ENCODE measurements at places on chromosomes 3 and 15.

DNA sequence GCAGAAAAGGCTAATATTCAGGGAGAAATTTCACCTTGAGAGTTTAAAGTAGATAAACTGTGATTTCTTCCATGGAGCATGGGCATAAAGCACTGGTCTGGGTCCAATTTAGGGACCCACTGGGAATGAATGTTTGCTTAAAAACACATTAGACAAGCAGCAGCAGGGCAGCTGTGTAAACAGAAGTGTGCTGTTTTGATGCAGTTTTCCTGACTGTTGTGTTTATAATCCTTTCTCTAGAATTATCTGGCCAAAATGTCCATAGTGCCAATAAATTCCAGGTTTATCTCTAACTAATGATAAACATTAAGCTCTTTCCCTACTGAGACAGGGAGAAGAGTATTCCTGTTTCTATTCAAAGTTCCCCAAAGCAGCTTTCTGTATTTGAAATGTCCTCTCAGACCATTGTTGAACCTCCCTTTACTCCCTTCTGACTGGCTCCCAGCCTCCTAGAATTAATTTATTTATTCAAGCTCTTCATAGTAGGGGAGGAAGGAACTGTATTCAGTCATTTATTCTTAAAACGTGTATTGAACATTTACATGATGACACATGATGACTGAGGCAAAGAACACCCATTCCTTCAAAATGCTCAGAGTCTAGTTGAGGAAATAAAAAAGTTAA, 7.0 kb upstream of the TM4SF18 start:
- no peak for DNase-seq

DNA sequence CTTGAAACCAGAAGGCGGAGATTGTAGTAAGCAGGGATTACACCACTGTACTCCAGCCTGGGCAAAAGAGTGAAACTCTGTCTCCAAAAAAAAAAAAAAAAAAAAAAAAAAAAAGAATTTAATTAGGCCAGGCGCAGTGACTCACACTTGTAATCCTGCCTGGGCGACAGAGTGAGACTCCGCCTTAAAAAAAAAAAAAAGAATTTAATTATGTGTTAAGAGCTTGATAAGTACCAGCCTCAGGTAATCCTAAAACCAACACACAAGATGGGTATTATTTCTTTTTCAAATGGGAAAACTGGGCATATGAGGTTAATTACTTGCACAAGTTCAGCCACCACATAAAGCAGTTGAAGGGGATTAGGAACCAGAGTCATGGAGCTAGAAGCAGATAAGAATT, 49.0 kb downstream of the PBRM1 start:
- no peak for DNase-seq

GRCh38 chr15:39426552-39427532, 154.0 kb upstream of the THBS1 start:
- peak; percentile 13 for DNase-seq

GRCh38 chr3:134320749-134321148, 53.5 kb downstream of the AMOTL2 start:
- DNase-seq: no peak

GRCh38 chr3:187369089-187369447, 883 bp downstream of the RTP4 start:
- DNase-seq: no peak

DNA sequence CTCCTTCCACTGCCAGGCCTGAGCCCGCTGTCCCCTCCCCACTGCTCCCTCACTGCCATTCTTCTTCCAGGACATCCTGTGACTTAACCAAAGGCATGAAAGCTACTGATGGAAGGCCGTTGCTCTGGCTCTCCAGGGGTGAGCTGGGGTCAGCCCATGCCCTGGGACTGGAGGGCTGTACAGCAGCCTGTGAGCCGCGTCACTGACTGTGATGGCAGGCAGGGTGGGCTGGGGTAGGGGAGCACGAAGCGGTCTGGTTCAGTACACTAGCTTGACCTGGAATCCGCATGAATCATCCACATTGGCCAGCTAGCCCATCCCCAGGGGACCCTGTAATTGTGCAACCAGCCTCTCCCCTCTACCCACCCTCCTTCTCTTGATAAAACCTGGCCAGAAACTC, 30.8 kb downstream of the CORO2B start:
- DNase-seq: peak; percentile 37

DNA sequence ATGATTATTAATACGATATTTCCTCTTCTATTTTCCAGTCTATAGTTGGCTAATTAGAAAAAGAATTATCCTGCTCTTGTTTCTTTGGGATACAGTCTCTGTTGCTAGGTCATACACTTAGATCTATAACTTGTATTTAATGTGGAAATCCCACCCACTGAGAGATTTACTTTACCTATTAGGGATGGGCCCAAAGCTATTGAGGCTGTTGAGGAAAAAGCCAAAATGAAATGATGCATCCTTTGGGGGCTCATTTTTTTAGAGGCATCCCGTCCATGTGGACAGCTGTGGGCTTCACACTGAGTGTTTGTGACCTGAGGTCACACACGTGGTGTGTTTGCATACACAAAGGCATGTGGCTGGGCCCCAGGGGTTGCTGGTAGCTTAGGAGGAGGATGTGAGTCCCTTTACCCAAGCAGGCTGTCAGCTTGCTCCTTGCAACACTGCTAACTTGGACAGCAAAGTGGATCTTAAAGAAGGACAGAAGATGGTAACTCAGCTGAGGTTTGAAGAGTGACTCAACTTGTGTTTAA, 477.4 kb downstream of the AGBL1 start:
- no peak for DNase-seq

- no peak for DNase-seq
Measured at GRCh38 chr3:143071776-143072175, 47.8 kb upstream of the CHST2 start.

GRCh38 chr15:92634060-92634459, 21.5 kb downstream of the FAM174B start:
- DNase-seq: no peak

- no peak for DNase-seq
Measured at GRCh38 chr3:127457546-127458145, 132.9 kb downstream of the TPRA1 start.

GRCh38 chr3:108117241-108117775, 26.5 kb upstream of the CD47 start:
- DNase-seq: no peak

- DNase-seq: no peak
Measured at GRCh38 chr15:71807125-71807629, 3.2 kb upstream of the NR2E3 start.

- DNase-seq: no peak
Measured at GRCh38 chr3:38112378-38112761, 24.6 kb downstream of the ACAA1 start.

GRCh38 chr15:65777843-65778242, 14.2 kb downstream of the DENND4A start:
- no peak for DNase-seq

DNA sequence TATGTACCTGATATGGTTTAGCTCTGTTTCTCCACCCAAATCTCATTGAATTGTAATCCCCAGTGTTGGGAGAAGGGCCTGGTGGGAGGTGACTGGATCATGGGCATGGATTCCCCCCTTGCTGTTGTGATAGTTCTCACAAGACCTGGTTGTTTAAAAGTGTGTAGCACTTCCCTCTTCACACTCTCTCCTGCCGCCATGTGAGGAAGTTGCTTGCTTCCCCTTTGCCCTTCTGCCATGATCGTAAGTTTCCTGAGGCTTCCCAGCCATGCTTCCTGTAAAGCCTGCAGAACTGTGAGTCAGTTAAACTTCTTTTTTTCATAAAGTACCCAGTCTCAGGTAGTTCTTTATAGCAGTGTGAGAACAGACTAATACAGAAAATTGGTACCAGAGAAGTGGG, 93.1 kb downstream of the C3orf70 start:
- no peak for DNase-seq

DNA sequence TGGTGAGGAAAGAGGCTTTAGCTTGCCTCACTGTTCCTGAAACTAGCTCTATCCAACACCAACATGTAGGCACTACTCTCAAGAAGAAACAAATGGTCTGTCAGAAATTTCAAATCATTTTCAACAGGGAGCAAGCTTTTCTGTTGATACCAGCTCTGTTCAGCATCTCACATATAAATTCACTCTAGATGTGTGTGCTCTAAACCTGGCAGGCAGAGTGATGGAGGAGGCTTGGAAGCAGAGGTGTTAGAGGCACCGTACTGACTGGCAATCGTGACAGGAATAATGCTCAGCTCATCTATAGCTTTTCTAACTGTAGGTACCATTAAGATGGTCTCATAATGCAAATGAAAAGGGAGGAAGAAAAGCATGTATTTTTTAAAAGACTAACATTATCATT, 597.2 kb upstream of the NECTIN3 start:
- DNase-seq: no peak

- peak; percentile 79 for DNase-seq
Measured at GRCh38 chr3:14410503-14411165, 8.2 kb downstream of the SLC6A6 start.

- no peak for DNase-seq
Measured at GRCh38 chr3:142445816-142446254, 2.0 kb downstream of the XRN1 start.

GRCh38 chr3:187518616-187519015, 150.4 kb downstream of the RTP4 start:
- no peak for DNase-seq

DNA sequence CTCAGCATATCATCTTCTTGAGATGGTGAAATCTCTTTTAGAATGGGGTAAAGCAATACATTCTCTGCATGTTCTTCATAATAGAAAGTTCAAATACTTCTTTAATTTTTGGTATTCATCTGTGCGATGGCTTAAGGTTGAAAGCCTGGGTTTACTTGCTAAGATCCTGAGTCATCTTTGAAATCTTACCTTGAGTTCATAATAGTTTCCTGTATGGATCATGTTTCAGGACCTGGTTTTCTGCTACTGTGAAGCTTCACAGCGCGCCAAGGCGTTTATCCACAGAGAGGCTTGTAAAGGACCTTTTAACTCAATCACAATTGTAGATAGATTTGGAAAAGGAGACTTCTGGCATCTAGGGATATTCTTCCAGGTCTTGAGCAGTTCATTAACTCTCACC, 39.0 kb downstream of the MED12L start:
- DNase-seq: no peak

- no peak for DNase-seq
Measured at GRCh38 chr3:150444371-150444770, 36.3 kb downstream of the TSC22D2 start.

- DNase-seq: no peak
Measured at GRCh38 chr3:52202384-52203077, 4.6 kb downstream of the ALAS1 start.

- DNase-seq: no peak
Measured at GRCh38 chr3:44284949-44285348, 43.3 kb downstream of the TOPAZ1 start.

- no peak for DNase-seq
Measured at GRCh38 chr3:187920030-187920429, 174.8 kb upstream of the BCL6 start.

- DNase-seq: no peak
Measured at GRCh38 chr15:83323296-83323711, 38.8 kb upstream of the BNC1 start.

DNA sequence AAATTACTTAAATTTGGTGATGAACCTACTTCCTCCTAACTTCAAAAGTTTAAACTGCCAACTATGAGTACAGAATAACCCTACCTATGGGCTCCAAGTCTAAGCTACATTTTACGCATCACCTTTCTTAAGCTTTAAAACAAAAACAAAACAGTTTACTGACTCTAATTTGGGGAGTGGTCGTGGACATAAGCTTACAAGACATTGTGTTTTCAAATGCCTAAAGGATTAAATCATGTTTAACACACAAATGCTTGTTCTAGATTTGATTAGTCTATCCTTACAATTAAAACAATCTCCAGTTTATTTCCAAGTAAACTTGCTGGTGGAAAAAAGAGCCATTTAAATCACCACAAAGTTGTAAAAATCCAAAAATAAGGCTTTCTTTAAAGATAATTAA, 62.2 kb downstream of the UACA start:
- no peak for DNase-seq

DNA sequence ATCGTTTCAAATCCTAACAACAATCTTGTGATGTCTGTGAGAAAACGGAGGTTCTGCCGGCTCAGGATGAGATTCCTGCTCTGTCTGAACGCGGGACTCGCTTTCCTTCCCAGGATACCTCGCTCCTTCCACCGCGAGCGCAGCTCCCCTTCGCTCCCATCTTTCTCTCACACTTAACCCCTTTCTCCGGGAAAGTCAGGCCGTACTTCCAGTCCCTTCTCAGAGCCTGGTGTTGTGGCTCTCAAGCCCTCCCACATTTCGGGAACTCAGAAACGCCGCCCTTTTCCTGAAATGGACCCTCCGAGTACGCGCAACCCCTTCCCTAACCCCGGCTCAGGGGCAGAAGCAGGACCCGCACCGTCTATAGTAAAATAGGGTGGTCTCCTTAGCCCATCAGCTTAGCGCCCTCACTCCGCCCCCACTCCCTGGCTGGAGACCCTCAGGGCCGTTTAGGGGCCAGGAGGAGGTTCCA, 378 bp upstream of the FEM1B start:
- DNase-seq: peak; percentile 47

GRCh38 chr15:74505837-74506514, 35.0 kb upstream of the ARID3B start:
- no peak for DNase-seq

- DNase-seq: no peak
Measured at GRCh38 chr15:65258375-65259262, 28.1 kb downstream of the PARP16 start.

DNA sequence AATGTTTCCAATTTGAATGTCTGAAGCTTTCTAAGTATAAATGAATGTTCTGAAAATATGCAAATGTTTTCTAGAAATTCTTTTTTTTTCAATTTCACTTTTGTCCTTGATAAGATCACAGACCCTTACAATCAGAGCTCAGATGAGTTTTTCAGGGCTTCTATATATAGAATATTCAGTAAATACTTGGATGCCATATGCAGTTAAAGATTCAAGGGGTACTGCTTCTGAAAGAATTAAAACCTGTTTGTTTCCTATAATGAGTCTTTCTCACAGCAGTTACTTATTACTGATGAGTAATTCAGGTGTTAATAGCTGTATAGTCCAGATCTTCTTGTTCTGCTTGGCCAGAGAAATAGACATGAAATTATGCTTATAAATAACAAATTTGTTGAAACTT, 812.6 kb downstream of the ZPLD1 start:
- DNase-seq: no peak

DNA sequence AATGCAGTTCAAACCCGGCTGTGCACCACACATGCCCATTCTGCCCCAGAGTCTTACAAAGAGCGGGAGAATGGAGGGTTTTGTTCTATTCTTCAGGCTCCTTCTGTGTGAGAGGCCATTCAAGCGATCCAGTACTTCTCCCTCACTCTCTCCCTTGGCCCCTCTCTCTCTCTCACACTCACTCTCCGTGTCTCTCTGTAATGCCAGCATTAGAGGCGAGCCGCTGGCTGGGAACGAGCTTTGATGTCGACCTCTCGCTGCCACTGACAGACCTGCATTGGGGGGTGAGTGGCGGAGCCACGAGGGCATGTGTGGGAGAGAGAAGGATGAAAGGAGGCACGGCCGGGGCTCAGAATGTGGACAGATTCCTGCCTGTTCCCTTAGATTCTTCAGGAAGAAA, 231.7 kb upstream of the ARRDC4 start:
- no peak for DNase-seq

GRCh38 chr3:59381282-59381681, 331.5 kb upstream of the CFAP20DC start:
- DNase-seq: no peak
